Hematopoietic multipotent progenitor cell treated with erythropoietin and hydrocortisone succinate and interleukin-3 and kit ligand, for 6 days (in vitro differentiated cells): ENCODE measurements at places on chromosomes 16 and 17.

DNA sequence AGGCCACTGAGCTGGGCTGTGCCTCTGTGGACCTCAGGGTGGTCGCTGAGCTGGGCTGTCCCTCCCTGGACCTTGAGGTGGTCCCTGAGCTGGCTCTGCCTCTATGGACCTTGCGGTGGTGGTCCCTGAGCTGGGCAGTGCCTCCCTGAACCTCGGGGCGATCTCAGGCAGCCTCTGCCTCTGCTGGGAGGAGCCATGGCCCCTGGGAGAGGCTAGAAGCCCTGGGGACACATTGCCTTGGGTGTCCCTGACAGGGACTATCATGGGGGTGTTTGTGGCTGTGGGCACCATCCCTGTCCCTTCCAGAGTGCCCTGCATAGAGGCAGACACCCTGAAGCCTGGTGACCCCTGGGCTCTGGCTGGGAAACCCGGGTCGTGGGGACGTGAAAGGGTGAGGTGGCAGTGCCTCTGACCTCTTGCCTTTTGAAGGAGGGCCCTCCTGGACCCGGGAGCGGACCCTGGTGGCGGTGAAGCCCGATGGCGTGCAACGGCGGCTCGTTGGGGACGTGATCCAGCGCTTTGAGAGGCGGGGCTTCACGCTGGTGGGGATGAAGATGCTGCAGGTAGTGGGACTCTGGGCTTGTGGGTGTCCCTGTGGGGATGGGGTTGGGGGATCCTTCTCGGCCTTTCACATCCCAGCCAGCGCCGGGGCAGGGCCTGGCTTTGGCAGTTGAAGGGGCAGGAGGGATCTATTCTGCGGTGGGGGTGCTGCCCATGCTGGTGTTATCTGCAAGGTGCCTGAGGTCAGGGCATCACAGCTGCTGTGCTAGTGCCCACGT lies 1.8 kb downstream of the NME4 start:
- peak; percentile 89 for DNase-seq

- DNase-seq = no peak
Observed at GRCh38 chr16:19835196-19835595, 49.5 kb downstream of the GPRC5B start.

- no peak for DNase-seq
Observed at GRCh38 chr17:62855156-62855555, 47.0 kb upstream of the MARCHF10 start.

- DNase-seq = no peak
Observed at GRCh38 chr17:31565652-31566051, 174.2 kb downstream of the RAB11FIP4 start.

DNA sequence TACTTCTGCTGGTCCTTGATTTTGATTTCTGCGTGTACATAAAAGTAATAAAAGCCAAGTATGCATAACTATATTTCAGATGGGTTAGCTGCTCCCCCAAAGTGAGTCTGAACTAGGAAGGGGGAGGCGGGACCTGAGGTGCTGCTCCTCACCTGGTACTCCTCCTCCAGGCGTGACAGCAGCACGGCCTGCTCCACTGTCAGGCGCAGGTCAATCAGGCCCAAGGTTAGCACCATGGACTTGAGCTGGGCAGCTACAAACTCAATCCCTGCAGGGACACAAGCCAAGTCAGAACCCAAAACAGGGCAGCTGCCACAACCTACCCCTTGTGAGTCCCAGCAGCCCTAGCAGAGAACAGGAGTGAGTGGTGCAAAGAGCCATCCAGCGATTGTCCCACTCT lies 18.0 kb downstream of the ATPAF2 start:
- DNase-seq = no peak

- peak; percentile 88 for DNase-seq
Observed at GRCh38 chr16:30948667-30949649, at the start of gene ORAI3. Gene ORAI3 (plus strand): TSS chr16:30949068. CDS start chr16:30949290, 222 bp downstream.

GRCh38 chr17:74938194-74938950 lies 2.7 kb downstream of the OTOP3 start:
- DNase-seq = no peak

DNA sequence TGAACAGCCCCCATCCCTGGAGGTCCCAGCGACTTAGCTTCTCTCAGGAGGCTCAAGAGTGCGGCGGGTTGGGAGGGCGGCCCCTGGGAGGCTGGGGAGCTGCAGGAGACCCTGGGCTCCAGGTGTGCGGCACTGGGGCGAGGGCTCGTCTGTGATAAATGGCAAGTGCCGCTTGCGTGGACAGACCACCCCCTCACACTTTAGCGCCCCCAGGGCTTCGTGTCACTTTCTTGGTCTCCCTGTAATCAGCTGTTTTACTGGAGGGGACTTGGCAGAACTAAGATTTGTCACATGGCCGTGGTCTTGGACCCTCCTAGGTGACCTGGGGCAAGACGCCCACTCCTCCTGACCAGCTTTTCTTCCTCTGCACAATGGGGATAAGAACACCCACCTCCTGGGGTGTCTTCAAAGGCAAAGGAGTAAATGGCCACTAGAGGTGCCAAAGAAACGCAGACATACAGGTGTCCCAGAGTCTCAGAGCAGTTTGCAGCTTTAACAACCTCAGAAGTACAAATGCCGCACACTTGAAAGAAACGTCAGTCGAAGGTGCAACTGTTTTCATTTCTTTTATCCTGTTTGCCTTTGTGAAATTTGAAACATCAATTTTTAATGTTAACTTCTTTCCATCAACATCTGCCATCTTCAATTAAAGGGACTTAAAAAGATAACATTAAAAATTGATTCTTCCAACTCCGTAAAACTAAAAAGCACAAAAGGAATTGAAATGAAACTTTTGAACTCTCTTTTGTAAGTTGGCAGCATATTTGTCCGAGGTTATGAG lies 946 bp downstream of the OSGIN1 start:
- peak; percentile 75 for DNase-seq

DNA sequence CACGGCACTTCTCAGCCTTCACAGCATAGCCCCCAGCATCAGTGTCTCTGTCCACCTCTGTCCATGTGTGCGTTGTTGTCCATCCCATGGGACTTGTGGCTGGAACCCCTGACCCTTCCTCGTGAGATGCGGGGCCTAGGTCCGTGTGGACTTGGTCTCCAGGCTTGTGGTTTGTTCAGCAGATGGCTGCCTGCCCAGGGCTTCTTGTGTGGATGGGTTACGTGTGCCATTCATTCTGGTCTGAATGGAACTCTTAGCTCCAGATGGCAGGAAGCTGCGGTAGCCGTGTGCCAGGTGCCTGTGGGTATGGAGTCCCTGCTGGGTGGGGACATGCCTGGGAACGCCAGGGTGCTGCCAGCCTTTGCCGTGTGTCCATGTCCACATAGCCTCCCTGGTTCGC lies 31.7 kb upstream of the NUDT16L1 start:
- DNase-seq = peak; percentile 27

GRCh38 chr16:89615596-89616090 lies 2.2 kb downstream of the DPEP1 start:
- peak; percentile 48 for DNase-seq

GRCh38 chr16:75377729-75378386 lies 55.4 kb downstream of the CFDP1 start:
- DNase-seq = no peak

DNA sequence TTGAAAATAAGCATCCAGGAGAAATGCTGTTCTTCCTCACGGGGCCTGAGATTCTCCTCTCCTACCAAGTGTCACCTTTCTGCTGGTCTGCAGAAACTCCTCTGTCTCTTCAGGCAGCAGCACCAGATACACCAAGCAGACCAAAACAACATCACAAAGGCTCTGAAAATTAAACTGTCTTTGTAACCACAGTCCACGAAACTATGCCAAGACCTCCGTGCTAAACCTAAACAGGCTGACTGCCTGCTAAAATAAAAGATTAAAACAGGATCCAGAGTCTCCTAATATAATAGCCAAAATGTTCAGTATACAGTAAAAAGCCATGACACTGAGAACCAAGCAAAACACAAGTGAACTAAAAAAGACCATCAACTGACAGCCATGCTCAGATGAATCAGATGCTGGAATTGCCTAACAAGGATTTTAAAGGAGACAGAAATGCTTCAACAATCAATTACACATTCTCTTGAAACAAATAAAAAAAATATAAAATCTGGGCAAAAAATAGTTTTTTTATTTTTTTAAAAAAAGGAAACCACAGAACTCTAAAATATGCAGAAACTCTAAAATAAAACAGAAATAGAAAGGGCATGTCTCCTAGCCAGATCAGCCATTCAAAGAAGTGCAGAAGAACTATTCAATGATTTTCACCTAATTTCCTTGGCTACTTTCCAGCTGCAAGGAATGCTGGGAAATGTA lies 50.3 kb upstream of the TOX3 start:
- peak; percentile 6 for DNase-seq

DNA sequence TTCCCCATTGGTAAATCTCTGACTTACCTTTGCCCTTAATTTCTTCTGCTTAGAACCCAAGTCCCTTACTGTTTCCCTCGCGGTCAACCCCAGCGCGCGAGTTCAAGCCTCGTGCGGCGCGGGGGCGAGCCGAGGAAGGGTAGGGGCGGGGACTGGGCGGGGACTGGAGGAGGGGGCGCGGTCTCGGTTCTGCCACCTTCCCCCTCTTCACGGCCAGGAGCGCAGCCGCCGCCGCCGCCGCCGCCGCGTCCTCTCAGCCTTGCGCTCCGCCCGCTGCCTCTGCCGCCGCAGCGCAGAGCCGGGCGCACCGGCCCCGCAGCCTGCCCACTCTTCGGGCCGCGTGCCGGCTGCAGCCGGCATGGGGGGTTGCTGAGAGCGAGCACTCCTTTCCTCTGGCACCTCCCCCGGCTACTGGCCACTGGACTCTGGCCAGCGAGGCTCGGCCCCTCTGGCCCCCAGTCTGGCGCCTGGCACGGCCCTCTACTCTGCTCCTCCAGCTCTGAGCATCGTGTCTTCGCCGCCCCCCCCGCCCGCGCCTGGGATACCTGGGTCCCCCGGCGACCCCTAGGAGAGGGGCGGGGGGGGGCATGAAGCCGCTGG lies at the start of gene RAPGEFL1:
RAPGEFL1 (plus strand) TSS at position 196 of the 600 bp plus-strand sequence; CDS start at position 588, 392 bp downstream.
- peak; percentile 90 for DNase-seq

DNA sequence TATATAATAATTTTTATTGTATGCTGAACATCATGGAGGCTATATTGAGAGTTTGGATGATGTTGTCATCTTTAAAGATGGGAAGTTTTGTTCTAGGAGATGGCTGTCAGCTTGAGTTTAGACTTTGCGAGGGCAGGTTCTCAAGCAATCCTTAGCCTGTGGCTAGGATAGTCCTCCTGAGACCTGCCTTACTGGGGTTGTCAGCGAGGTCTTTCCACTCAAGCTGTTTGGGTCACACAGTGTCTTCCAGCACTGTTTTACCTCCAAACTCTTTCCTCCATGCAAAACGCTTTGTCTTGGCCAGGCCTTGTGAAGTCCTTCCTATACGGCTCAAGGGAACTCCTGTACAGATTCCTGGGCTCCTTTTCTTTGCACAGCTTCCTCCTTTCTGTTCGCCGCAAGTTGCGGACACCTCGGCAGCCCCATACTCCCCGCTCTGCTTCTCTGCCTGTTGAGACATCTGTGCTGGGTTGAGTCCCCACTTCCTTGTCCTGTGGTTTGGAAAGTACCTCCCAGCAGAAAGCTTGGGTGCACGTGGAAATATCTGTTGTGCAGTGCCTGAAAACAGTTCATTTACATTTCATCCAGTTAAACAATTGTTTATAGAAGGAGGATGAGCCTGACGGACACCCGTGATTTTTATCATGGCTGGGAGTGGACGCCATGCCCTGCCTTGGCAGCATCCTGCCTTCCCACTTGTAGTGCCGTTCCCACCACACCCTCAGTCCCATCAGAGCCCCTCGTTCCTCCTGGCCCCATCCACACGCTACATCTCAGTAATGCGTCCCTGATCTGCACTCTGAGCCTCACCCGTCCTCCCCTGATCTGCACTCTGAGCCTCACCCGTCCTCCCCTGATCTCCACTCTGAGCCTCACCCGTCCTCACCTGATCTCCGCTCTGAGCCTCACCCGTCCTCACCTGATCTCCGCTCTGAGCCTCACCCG lies 55.0 kb upstream of the CBFA2T3 start:
- peak; percentile 77 for DNase-seq

DNA sequence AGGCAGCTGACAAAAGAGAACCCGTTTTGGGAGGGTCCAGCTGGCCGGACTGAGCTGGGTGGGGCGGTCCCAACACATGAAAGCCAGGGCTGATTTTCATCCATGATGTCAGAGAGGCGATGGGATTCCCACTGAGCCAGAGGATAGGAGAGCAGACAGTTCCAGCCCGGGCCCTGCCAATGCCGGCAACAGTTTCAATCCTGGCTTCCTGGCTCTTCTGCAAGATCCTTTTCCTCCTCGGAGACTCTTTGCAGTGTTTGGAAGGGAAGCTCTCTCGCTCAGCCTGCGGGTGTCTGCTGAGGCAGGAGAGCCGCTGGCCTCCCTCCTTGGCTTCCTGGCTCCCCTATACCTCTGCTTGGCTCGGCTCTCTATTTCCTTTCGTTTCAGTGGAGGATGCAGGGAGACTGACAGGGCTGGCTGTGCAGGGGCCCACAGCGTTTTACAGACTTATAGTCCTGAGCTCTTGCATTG lies 145.5 kb upstream of the SOX9 start:
- no peak for DNase-seq

DNA sequence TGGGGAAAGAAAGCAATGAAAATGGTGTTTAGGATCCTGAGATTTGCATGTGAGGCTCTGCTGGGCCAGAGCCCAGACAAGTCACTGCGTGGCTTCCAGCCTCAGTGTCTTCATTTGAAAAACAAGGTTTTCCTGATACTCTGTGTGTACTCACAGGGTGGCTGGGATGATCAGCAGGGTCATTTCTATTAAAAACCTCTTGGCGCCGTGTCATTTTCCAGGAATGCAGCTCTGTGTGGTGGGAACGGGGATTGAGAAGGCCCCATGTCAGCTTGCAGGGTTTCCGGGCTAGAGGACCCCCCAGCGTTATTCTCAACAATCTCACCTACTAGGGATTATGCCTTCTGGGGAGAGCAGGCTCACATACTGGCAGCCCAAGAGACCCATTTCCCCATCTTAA lies 73.5 kb downstream of the FOXL1 start:
- no peak for DNase-seq

DNA sequence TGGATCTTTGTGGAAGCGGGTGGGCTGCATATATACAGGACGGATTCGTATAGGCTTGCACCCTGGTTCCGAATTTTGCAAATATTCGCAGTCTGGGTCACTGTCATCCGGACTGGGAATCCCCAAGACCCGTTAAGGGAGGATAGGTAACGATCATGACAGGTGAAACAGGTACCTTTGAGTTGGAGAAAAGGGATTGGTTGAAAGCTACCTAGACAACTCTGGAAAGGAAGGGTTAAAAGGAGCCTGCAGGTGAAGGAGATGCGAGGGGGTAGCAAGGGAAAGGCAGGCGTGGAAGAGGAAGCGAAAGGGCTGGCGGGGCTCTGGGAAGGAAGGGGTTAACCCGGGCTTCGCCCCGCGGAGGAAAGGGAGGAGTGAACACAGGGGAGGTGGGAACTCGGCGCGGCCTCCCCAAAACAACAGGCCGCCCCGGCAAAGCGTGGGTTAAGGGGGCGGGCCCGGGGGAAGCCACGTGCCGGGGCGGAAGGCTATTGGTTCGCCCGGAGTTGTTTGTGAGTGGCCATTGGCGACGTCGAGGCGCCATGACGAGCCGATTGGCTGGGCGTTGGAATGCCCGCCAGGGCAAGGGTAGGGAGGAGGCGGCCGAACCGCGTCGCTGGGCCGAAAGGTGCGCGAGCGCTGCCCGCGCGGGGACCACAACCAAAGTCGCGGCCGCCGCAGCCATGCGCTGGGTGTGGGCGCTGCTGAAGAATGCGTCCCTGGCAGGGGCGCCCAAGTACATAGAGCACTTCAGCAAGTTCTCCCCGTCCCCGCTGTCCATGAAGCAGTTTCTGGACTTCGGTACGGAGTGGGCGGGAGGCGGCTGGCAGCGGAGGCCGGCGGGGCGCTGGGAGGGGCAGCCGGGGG lies at the start of gene PDK2:
PDK2 (plus strand) TSS at position 599 of the 867 bp plus-strand sequence; CDS start at position 684, 85 bp downstream.
- peak; percentile 95 for DNase-seq
